ENCODE measurements at places on chromosomes 7 and 10. TPM values are rescaled to one million over a fixed set of nuclear protein-coding genes. Genes with fewer than 3 reads are reported as not detected.

- H3K4me1 ChIP-seq: peaks cover 78% of the 10 kb centered on the region
- H3K36me3 ChIP-seq: peaks cover 43% of the 10 kb centered on the region
These were observed 209.3 kb upstream of the FRMD4A start for GRCh38 chr10:14540062-14540461.

DNA sequence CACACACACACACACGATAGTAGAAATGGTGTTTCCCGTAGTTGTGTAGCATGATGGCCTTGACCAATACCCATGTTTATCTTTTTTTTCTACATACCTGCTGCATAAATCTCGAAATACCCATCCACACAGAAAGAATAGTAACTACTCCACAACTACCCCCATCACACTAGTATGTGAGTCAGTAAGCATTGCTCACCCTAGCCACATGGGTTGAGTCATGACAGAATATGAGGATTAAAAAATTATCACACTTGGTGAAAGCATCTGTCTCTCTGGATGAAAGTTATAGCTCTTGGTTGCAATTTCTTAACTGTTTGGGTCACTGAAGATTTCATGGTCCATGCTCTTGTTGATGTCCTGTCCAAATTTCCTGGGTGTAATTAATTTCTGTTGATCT lies 103.4 kb upstream of the MDFIC start:
- no peak for DNase-seq
- no peaks in the 10 kb centered on the region for H3K27me3 ChIP-seq
- H3K36me3 ChIP-seq: no peaks in the 10 kb centered on the region
- H3K27ac ChIP-seq: no peak overlapping the region
- peaks cover 15% of the 10 kb centered on the region for H3K4me1 ChIP-seq
- H3K4me3 ChIP-seq: no peak overlapping the region

DNA sequence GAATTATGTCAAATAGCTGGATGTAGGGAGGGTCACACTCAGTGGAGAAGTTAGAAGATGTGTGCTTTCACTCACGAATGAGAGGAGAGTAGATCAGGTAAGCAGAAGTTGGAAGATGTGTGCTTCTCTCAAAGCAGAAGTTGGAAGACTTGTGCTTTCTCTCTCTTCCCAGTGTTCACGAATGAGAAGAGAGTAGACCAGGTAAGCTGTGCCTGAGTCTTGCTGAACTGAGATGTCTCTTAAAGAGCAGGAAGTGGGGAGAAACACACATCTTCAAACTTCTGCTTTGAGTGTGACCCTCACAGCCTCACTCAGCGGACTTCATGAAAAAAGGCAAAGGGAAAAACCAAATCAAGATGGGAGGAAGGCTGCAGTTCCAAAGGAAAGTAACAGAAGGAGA lies 7.0 kb upstream of the TMEM243 start:
- no peaks in the 10 kb centered on the region for H3K36me3 ChIP-seq
- H3K27ac ChIP-seq: no peak overlapping the region
- H3K4me1 ChIP-seq: peaks cover 10% of the 10 kb centered on the region
- DNase-seq: no peak
- H3K4me3 ChIP-seq: no peak overlapping the region

- peak; percentile 61 for DNase-seq
- no peak overlapping the region for H3K4me3 ChIP-seq
- no peaks in the 10 kb centered on the region for H3K4me1 ChIP-seq
- peaks cover 10% of the 10 kb centered on the region for H3K27me3 ChIP-seq
- no peak overlapping the region for H3K27ac ChIP-seq
- no peaks in the 10 kb centered on the region for H3K36me3 ChIP-seq
These were observed 52.1 kb downstream of the TSPAN12 start for GRCh38 chr7:120805636-120806388.

DNA sequence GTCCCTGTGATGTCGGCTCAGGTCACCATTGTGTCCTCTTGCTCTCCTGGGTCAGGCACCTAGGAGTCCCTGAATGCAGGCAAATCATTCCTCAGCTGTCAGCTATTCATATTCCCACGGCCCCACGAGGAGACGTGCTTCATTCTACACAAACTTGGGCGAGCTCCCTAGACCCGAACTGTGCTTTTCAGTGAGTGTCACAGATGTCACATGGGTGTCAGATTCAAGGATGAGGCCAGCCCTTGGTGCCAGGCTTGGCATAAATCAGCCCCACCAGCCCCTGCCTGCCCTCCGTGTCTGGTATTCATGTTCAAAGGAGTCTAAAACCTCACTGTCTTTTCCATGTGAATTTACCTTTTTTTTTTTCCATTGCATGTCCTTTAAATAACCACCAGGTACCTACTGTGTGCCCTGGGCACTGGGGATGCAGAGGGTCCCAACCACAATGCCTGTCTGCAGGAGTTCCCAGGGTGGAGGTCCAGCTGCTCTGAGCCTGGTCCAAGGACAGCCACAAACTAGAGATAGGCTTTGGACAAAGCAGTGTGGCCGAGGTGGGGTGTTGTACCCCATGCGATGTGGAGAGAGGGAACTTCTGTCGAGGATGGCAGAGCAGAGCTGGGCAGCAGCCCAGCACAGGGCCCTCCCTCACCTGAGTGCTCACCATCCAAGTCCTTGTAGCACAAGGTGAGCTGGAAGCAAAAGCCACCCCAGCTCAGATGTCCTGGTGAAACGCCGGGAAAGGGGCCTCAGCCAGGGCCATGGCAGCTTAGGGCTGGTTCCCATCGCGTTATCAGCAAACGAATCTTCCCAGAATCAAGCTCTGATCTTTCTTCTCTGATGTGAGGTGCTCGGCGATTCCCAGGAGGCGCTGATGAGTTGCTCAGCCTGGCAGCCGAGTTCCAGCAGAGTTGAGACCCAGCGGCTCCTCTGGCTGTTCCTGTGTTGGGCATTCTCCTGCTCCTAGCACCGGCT lies 611.9 kb downstream of the PTPRN2 start:
- DNase-seq: no peak
- H3K4me3 ChIP-seq: no peak overlapping the region
- H3K27ac ChIP-seq: no peak overlapping the region
- H3K27me3 ChIP-seq: no peaks in the 10 kb centered on the region

DNA sequence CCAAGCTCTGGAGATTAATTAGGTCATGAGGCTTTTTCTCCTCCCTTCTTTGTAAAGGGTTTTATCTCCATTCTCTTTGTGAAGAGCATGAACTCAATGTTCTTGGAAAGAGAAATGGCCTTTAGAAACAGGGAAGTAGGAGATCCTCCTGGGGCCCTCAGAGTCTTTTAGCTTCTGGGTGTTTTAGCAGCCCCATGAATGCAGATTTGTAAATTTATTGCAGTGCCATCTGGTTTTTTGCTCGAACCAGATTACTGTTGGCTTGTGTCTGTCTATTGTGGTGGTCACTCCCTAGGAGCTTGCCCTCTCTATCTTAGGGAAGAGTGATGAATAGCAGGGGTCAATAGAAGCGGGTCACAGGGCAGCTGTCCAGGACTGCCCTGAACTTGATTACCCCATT lies 110.6 kb downstream of the BTRC start:
- H3K36me3 ChIP-seq: no peaks in the 10 kb centered on the region
- no peak overlapping the region for H3K4me3 ChIP-seq
- peaks cover 3% of the 10 kb centered on the region for H3K27me3 ChIP-seq
- no peak for DNase-seq
- H3K4me1 ChIP-seq: peaks cover 4% of the 10 kb centered on the region
- no peak overlapping the region for H3K27ac ChIP-seq

The ZNF488 gene
- total RNA-seq: not detected

The IQUB gene
- total RNA-seq: not detected

The RBP3 gene
- total RNA-seq: not detected

The SEC61G gene
- 55.4 TPM for total RNA-seq

The GNAT3 gene
- not detected for total RNA-seq

- no peak overlapping the region for H3K27ac ChIP-seq
- no peaks in the 10 kb centered on the region for H3K36me3 ChIP-seq
- no peak for DNase-seq
- no peak overlapping the region for H3K4me3 ChIP-seq
- H3K4me1 ChIP-seq: no peaks in the 10 kb centered on the region
These were observed 59.7 kb upstream of the CDK14 start for GRCh38 chr7:90536449-90536848.

The GHITM gene
- total RNA-seq: 112 TPM

DNA sequence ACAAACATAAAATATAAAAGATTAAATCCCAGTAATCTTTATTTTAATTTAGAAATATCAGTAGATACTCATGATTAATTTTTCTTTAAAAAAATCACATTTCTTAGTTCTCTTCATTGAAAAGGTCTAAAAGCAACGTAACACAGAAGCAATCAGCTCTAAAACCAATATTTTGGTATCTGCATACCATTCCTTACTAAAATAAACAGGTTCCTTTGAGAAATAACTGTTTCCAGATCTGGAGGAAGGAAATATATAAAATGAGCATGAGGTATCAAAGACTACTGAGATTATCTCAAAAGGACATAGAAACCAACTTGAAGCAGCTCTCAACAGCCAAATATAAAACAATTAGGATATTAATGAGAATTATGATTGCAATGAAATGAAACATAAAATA lies 301.0 kb upstream of the GNAI1 start:
- no peak overlapping the region for H3K4me3 ChIP-seq
- no peak overlapping the region for H3K27ac ChIP-seq
- H3K36me3 ChIP-seq: no peaks in the 10 kb centered on the region
- no peaks in the 10 kb centered on the region for H3K27me3 ChIP-seq
- no peaks in the 10 kb centered on the region for H3K4me1 ChIP-seq

The PLPP4 gene
- not detected for total RNA-seq

- no peak for DNase-seq
- peaks cover 21% of the 10 kb centered on the region for H3K4me1 ChIP-seq
- H3K27me3 ChIP-seq: no peaks in the 10 kb centered on the region
- no peak overlapping the region for H3K4me3 ChIP-seq
- H3K27ac ChIP-seq: no peak overlapping the region
- H3K36me3 ChIP-seq: no peaks in the 10 kb centered on the region
These were observed 112.5 kb upstream of the GJD4 start for GRCh38 chr10:35492386-35493195.

The FLNC gene
- total RNA-seq: not detected

The SAMD9L gene
- total RNA-seq: 145 TPM

DNA sequence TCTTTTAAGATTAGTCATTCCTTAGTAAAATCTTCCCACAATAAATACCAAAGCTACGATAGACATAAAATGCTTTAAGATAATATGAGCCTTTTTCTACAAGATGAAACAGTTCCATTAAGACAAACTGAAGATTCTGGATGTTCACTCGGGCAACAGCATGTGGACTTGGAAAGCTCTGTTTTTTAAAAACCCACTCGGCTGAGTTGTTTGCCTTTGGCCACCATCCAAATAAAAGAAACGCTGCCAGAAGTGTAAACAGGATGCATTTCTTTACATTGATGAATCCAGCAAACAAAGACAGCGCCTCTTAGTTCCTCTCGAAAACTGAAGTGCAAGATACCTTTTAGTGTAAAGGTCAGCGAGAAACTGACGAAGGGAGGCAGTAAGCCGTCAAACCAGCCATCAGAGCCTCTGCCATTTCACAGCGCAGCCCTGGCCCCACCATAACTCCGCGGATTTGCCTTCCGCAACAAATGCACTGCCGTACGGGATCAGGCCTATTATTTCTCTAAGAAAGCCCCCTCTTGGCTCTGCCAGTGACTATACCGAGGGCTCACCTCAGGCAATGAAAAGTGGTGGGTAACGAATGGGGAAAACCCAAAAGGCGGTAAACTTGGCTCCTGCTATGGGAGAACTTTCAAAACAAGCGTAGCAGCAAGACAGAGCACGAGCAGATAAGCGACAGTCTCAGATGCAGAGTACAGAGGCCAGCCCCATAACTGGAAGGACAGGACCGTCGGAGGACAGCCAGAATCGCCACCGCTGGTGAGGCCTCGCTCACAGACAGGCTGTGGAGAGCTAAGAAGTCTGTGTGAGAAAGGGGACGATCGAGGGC lies 41.4 kb downstream of the GNA12 start:
- DNase-seq: no peak
- H3K27me3 ChIP-seq: no peaks in the 10 kb centered on the region
- no peaks in the 10 kb centered on the region for H3K36me3 ChIP-seq
- H3K4me1 ChIP-seq: peaks cover 24% of the 10 kb centered on the region
- H3K27ac ChIP-seq: no peak overlapping the region
- H3K4me3 ChIP-seq: no peak overlapping the region

The ASIC3 gene
- 8.3 TPM for total RNA-seq

GRCh38 chr7:29039821-29040578 lies 81.9 kb upstream of the TRIL start:
- no peak overlapping the region for H3K27ac ChIP-seq
- DNase-seq: no peak
- H3K36me3 ChIP-seq: no peaks in the 10 kb centered on the region
- H3K4me3 ChIP-seq: no peak overlapping the region

DNA sequence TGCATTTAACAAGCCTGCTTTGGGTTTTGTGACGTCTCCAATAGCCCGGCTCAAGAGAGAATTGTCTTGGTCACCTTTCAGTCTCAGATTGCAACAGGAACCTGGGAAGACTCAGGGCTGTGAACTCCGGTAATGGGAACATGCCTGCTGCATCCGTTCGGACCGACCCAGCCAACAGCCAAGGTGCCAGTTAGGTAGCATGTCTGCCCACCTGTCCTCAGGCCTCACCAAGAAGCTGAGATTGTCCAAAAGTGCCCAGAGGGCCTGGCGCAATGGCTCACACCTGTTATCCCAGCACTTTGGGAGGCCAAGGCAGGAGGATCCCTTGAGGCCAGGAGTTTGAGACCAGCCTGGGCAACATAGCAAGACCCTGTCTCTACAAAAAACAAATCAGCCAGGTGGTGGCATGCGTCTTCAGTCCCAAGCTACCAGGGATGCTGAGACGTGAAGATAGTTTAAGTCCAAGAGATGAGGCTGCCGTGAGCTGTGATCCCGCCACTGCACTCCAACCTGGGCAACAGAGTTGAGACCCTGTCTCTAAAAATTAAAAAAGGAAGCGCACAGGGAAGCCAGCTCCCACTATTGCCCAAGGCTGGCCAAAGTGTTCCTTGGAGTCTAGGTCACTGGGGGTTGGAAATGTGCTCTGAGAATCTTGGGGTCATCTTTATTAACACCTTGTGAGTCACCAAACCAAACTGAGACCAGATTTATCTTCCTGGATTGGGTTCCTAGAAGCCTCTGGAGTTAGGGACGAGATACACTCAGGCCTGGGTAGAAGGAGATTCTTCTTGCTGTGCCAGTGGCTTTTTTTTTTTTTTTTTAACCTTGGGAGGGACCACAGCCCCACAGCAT lies 26.9 kb downstream of the BAG3 start:
- H3K27ac ChIP-seq: no peak overlapping the region
- no peak for DNase-seq
- peaks cover 28% of the 10 kb centered on the region for H3K36me3 ChIP-seq
- H3K4me1 ChIP-seq: peaks cover 10% of the 10 kb centered on the region

Data from activated CD4-positive, alpha-beta T cell treated with anti-CD3 and anti-CD28 coated beads, Interleukin-2, amount 10 ng/mL, durations not matched to agents 7 days and 5 days (primary cell).